ENCODE measurements at places on chromosomes 12 and 14.

- no peak for DNase-seq
Measured at GRCh38 chr14:22588526-22589095, 413 bp downstream of the DAD1 start.

- no peak for DNase-seq
Measured at GRCh38 chr14:23828616-23829015, 125.0 kb upstream of the DHRS4 start.

GRCh38 chr12:49057888-49058287 lies 2.7 kb downstream of the KMT2D start:
- DNase-seq, result no peak

DNA sequence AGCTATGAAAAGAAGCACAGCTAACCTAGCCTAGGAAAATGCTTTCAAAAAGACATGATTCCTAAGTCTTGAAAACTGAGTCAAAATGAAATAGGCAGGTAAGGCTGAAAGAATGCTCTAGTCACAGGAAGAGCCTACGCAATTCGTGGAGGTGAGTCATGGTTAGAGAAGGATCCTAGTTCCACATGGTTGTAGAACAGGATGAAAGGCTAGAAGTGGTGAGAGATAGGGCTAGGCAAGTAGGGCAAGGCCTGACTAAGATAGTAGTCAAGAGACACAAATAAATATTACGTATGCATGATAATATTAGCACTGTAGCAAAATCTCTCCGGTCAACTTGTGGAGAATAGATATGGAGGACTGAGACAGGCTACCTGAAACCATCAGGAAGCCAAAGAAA lies 47.2 kb downstream of the PLCZ1 start:
- no peak for DNase-seq

GRCh38 chr14:58782011-58782410 lies 144.2 kb downstream of the DACT1 start:
- no peak for DNase-seq

DNA sequence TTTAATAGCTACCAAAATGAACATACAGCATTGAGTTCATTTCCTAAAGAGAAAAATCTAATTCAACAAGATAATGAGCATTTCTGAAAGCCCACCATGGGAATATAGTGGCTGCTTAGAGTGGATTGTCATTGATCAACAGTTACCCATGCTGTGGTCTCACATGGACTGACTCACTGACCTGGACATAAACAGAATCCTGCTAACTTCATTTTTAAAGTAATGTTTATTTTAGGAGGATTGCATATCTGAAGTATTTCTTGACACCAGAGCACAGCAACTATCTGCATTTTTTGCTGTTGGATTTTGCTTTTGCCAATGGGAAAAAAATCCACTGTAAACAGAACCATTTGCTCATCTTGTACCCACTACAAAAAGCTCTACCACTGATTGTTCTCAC lies 71.7 kb downstream of the KCNC2 start:
- no peak for DNase-seq

DNA sequence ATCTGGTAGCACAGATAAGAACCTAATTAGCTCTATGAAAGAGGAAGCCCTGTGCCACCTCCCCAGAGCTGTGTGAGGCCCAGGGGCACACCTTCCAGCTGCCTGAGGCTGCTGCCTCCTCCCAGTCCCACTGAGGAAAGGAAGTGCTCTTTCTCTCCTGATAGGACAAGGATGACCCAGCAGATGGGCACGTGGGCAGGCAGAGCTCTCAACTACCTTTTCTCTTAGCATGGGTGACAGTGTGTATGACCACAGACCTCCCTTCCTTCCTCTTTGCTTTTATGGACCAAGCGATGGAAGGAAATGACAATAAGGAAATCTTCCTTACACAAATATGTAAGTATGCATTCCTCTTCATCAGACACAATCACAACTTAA lies 127.6 kb upstream of the AMIGO2 start:
- no peak for DNase-seq

DNA sequence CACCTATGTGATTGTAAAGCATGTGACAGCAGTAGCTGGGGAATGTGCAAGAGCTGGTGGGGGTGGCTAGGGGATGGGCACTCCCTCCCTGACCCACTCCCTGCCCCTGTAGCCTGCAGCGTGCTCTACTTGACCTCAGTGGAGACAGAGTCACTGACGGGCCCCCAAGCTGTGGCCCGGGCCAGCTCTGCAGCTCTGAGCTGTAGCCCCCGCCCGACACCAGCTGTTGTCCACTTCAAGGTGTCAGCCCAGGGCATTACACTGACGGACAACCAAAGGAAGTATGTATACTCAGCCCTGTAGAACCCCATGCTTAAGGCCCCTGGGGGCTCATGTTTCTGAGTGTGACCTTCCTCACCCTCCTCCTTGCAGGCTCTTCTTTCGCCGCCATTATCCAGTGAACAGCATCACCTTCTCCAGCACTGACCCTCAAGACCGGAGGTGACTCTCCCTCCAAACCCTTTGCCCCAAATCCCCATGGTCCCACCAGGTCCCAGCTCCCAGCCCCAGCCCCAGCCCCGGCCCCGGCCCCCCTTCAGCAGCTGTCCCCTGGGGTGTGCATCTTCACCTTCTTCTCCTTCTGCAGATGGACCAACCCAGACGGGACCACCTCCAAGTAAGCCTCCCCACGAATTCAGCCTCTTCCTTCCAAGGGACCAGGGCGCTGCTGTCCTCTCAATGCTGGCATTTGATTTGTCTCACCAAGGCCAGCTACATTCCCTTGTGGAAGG lies 13.3 kb downstream of the TNS2 start:
- no peak for DNase-seq

GRCh38 chr12:127526925-127527324 lies 740.0 kb upstream of the TMEM132C start:
- no peak for DNase-seq

DNA sequence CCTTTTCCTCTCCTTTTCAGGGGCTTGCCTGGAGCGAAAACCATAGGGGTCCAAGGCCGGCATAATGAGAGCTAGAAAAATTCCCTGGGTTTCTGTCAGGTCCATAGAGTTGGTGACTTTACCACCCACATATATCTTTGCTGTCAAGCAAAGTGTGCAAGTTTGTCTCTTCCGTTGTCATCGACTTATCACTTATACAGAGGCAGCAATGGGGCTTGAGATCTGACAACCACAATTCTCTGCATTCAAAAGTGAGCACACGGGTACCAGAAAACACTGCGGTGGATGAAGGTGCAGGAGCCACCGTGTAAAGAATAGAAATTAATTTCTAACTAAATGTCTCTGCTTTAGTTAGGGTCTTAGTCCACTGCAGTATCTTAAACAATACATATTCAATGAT lies 162.3 kb downstream of the DAD1 start:
- no peak for DNase-seq

DNA sequence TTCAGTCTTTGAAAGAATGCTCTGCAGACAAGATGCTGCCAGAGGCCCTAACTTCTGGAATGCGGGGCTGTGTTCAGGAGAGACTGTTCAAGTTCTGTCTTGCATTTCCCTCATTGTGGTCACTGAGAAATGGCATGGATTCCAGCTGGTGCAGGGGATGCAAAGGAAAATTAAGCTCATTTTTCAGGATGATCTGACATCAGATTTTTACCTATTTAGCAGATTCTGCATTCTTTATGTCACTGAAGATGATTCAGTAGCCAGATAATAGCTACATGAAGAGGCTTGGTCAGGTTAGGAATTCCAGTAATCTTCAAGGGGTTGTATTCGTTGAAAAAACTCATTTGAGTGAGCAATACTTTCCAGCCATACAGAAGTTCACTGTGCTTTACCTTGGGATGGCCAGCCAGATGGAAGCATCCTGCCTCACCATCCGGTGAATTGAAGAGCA lies 16.1 kb upstream of the MFAP5 start:
- DNase-seq, result no peak

- no peak for DNase-seq
Measured at GRCh38 chr14:28975084-28975483, 208.5 kb downstream of the FOXG1 start.

DNA sequence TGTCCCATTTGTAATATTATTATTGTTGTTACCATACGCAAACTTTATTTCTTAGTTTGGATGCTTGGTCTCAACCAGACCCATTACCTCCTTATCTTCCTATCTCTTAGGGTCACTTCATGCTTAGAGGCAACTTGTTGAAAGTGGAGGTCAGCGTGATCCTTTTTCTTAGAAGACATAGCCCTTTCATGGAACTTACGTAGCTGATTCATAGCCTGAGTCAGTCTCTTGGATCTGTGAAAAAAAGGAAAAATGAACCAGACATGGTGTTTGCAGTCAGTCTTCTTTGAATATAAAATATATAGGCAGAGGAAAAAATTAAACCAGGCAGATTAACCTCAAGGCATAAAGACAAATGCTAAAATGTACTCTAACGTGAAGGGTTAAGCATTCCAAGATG lies 613.7 kb downstream of the DIO2 start:
- no peak for DNase-seq

GRCh38 chr14:99183716-99184115 lies 88.3 kb downstream of the BCL11B start:
- no peak for DNase-seq

- DNase-seq, result no peak
Measured at GRCh38 chr14:95140060-95140858, 17.1 kb downstream of the DICER1 start.

GRCh38 chr14:93108105-93108504 lies 7.6 kb downstream of the ITPK1 start:
- no peak for DNase-seq

GRCh38 chr12:24839268-24839791 lies 109.6 kb downstream of the BCAT1 start:
- no peak for DNase-seq

GRCh38 chr14:42806909-42807315 lies 1200.2 kb downstream of the LRFN5 start:
- DNase-seq, result no peak

GRCh38 chr12:57157588-57158173 lies 10.3 kb upstream of the LRP1-AS start:
- DNase-seq, result no peak

DNA sequence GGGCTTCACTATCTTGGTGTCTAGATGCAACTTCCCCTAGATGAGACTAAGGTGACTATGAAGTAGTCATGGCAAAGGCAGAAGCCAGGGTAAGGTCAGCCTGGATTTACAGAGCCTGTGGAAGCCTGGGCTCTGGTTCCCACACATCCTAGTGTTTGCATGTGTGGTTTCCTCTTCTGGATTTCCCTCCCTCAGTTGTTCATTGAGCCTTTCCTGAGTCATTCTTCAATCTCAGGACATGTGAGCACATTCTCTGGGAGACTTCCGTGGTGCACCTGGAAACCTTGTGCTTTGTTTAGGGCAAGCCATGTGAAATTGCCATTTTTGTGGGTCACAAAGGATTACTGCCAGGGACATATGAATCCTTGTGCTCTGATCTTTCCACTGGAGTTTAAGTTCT lies 236.6 kb downstream of the C12orf75 start:
- DNase-seq, result no peak

DNA sequence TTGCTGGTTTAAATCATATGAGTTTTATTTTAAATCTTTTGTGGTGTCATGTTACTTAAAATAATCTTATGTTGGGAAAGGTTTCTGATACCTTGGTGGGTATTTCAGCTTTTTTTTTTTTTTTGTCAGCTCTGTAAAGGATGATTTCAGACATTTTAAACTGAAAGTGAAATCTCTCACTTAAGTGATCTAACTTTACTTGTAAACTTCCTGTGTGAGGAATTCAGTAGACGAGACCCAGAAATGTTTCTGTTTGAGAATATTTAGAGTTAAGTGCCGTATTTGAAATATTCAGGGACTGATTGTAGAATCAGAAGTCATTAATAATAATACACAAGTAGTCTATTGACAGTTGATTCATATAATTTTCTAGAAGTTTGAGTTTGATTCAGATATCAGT lies 37.8 kb downstream of the PROX2 start:
- no peak for DNase-seq

- DNase-seq, result no peak
Measured at GRCh38 chr12:111224186-111225066, 144.5 kb downstream of the PHETA1 start.

GRCh38 chr12:128267651-128268378 lies 845 bp downstream of the TMEM132C start:
- DNase-seq, result no peak

DNA sequence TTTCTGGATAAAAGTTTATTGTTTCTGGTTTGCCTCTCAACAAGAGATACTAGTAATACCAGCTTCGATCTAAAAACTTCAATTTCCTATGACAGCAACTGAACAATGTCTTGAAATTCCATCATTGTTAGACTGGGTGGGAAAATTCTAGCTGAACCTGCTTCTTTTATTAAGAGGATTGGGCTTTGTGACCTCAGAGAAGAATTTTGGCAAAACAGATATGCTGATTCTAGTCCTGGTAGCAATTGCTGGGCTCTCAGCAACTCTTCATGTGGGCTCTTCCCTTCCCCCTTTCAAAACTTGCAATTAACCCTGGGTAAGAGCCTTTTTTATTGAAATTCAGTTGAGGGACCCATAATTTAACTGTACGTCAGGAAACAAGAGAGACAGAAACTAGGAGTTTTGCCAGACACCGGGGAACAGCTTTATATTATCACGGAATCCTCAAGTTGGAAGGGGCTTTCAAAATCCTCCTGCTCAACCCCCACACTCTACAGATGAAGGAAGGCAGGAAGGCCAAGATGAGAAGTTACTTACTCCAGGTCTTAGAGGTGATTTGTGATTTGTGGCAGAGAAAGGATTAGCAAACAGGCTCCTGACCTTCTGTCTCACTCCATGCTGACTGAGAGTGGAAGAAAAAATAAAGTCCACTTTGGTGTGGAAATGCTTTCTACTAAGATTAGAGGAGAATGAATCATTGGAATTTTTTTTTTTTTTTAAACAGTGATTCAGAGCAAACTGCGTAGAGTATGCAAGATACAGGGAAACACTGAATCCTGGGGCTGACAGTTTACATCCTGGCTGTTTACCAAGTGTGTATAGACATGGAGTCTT lies 239.0 kb upstream of the ATP2B1 start:
- DNase-seq, result no peak

DNA sequence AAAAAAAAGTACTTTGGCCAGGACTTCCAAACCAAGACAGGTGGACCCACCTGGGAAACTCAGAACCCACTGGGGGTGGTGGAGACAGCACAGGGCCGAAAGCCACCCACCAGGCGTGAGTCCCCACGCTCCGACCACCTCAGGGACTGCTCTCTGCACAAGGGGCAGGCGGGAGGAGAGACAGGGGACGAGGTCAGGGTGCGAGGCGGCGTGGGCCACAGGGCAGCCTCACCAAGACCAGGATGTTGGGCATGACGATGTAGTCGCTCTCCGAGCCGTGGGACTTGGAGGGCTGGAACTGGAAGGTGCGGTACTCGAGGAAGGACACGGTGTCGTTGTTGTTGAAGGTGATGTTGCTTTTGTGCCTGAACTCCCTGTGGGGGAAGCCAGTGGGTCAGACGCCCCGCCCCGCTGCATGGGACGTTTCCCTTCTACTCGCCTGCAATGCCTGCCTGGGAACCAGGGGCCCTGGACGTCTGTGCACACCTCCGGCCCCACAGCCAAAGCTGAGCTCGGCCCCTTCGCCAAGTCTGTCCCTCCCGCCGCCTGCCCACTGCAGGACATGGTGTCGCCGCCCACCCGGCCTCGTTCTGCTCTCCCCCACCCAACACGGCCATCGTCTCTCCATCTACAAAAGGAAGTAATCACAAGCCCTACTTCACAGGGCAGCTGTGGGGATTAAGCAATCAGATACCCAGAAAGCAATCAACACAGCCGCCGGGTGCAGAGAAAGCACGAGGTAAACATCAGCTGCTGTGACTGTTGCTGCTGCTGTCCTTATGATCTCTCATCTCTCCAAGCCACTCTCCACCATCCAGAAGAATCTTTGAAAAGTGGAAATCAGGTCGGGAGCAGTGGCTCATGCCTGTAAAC lies 48.7 kb downstream of the SCARB1 start:
- no peak for DNase-seq

GRCh38 chr12:42187799-42188198 lies 43.1 kb upstream of the GXYLT1 start:
- DNase-seq, result no peak

- no peak for DNase-seq
Measured at GRCh38 chr14:48747561-48748089, 838.6 kb downstream of the RPS29 start.
